Posterior vena cava (tissue), 2 donors: ENCODE measurements at places on chromosomes 2 and 18. TPM values are rescaled to one million over a fixed set of nuclear protein-coding genes. Genes with fewer than 3 reads are reported as not detected.

DNA sequence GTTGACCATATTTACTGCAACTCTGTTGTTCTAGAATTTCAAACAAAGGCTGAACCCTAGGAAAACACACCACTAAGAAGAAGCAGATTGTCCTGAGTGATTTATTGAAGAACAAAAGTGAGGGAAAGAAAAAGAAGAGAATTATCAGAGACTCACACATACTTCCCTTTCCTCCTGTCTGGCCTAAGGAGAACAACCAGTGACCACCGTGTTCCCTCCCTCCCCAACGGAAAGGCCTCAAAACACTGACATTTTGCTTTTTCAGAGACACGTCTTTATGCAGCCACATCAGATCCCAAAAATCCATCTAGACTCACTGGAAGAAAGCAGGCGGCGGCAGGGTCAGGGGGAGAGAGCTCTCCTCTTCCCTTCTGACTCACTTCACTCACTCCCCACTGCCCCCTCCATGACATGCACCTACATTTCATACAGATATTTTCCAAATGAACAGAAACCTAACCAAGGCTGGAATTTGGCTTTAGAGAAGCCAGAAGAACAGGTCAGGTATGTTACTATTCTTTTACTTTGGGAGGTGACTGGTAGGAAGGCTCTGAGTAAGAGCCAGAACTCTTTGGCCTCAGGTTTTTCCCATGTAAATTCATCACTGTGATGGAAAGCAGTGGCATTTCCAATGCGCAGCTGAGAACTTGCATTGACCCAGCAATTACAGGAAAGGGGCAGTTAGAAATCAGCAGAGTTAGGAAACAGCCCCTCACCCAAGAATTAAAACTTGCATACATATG lies 169.9 kb downstream of the BCL11A start:
- DNase-seq, result no peak

DNA sequence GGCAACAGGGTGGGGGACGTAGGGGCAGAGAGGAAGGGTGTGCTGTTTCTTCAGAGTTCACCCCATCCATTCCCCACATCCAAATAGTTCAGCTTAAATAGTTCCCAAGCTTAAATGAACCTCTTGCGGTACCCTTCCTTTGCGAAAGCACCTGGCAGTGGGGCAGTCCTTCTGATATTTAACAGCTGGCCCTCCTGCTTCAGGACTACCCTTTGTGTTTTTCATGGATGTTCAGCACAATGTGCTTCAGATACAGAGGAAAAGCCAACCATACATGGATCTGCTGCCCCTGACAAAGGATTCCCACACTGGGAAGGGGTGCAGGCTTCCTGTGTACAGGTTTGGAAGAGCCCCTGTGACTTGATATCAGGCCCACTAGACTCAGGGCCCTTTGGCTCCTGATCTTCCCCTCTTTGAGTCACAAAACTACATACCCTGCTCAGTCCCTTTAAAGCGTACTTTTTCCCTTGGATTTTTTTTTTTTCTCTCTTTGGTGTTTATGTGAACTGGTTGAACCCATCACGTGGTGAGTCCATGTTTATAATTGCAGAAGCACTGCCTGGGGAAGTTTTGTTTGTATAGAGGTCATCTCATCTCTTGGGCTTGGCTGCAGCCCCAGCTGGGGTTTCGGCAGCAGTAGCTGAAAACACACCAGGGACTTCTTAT lies 45.3 kb upstream of the IGFBP5 start:
- no peak for DNase-seq

DNA sequence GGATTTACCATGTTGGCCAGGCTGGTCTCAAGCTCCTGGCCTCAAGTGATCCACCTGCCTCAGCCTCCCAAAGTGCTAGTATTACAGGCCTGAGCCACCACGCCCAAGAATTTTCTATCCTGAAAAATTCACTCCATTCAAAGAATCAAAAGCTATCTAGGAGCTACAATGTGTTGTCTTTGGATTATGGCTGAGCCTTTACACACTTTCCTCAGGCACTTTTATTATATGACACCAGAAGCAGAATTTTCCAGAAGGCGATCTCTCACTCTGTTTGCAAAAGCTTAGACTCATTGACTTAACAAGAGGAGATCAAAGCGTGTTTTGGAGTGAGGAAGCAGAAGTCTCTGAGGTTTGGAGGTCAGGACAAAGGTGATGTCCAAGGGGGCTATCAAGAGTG lies 3.6 kb downstream of the FAM124B start:
- DNase-seq, result no peak

DNA sequence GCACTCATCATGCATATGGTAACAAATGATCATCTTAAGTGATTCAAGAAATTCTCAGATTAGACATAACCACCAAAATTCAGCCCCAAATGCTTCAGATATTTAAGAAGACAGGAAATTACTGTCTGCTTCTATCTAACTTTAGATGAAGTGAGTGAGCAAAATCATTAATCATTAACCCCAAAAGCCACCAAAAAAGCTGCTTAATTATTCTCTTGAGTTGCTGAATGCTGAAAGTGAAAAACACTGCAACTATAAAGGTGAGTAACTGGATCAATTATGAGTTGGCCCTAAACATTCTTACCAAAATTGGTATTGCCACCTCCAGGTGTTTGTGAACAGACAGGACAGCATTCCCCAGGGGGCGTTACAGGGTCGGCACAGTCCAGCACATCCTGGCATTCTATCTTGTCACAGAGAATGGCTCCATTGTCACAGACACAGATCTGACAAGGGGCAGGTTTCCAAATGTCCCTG lies 69.6 kb downstream of the COL5A2 start:
- no peak for DNase-seq

GRCh38 chr2:225097035-225097434 lies 54.8 kb upstream of the DOCK10 start:
- DNase-seq, result no peak

- no peak for DNase-seq
Observed at GRCh38 chr2:88448248-88448647, 4.2 kb downstream of the FOXI3 start.

- no peak for DNase-seq
Observed at GRCh38 chr2:134314681-134315368, 61.0 kb downstream of the MGAT5 start.

GRCh38 chr2:15069149-15069548 lies 436.6 kb downstream of the LRATD1 start:
- no peak for DNase-seq

- DNase-seq, result peak; percentile 23
Observed at GRCh38 chr2:19751631-19752030, 150.2 kb downstream of the TTC32 start.

- DNase-seq, result peak; percentile 97
Observed at GRCh38 chr2:45009303-45009927, at the start of gene SIX2. SIX2 (minus strand) TSS chr2:45009452; CDS start chr2:45009110, 342 bp downstream.

DNA sequence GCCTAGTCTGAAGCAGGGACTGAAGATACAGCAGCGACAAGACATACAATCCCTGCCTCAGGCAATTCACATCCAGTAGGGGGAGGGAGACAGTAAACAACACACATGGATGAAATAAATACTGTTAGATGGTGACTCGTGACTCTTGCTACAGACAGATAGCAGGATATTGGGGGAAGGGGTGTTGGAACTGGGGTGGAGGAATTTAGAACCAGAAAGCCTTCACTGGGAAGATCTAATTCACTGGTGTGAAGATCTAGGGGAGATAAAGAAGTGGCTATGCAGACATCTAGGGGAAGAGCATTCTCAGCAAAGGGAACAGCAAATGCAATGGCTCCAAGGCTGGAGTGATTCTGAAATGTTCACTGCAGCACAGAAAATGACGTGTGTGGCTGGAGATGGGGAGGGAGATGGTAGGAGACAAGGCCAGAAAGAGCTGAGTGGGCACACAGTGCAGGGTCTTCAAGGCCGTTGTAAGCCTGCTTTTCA lies 52.6 kb upstream of the TMEM163 start:
- no peak for DNase-seq

GRCh38 chr18:35463827-35464226 lies 33.9 kb downstream of the INO80C start:
- no peak for DNase-seq

DNA sequence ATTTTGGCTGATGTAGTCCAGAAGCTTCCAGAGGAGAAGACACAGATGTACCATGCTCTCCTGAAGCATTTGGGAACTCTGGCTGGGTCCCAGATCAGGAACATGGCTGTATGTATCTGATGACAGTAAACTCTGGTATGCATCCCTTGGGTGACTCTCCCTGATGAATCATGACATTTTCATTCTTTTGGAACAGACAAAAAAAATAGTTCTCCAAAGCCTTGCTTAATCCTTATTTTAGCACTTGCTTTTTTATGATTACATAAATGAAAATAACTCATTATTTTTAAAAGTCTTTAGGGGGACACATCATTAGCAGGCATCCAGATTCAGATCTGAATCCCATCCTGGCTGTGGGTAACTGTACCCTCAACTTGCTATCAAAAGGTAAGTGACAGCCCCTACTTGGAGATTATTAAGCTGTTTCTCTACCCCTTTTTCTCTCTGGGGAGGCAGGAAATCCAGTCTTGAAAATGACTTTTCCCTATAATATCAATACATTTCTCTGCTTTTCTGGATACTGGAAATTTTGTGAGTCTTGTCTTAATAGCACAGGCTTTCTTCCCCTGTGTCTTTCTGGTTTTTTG lies 23.3 kb downstream of the AOX1 start:
- DNase-seq, result no peak

Gene CFAP65
- not detected for total RNA-seq

Gene RFTN2
- total RNA-seq, result 5.4 TPM

Gene ASPRV1
- total RNA-seq, result 1.00 TPM

Gene RMND5A
- total RNA-seq, result 20.3 TPM

Gene MROH2A
- total RNA-seq, result not detected

Gene CRYBA2
- not detected for total RNA-seq
